ENCODE measurements at places on chromosomes 4 and X.

GRCh38 chr4:74516303-74516702 is 71.4 kb downstream of the AREG start:
- DNase-seq = no peak

GRCh38 chr4:55398966-55399365 is 3.2 kb downstream of the TMEM165 start:
- DNase-seq = no peak

- DNase-seq = no peak
Measured at GRCh38 chr4:82071951-82072350, 301.8 kb downstream of the HNRNPD start.

GRCh38 chr4:72446353-72447055 is 122.5 kb downstream of the ADAMTS3 start:
- DNase-seq = no peak

DNA sequence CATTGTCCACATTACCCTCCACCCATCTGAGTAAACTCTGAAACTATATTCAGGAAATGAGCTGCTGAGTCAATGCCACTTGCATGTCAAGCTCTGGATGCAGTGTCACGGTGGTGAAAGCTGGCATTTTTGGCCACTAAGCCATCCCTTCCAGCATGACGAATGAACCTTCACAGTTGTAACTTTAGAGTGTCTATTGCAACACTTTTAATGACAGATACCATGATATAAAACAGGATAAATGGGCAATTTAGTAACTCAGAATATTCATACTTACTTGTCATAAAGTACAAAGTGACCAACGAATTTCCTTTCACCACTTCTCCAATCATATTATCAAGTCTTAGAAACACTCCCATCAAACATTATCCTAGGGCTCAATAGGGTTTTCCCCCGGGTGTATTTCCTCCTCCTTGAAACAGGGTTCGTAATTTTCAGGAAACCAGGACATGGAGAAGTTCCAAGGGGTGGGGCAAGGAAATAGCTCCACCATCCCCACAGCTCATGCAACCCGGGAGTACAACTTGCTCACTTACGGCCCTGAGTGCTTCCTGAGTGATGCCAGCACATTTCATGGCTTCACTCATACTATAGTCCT is 73.1 kb downstream of the MTHFD2L start:
- no peak for DNase-seq

GRCh38 chr4:4640692-4641091 is 98.8 kb upstream of the STX18 start:
- no peak for DNase-seq

Data from stimulated activated CD4-positive, alpha-beta T cell treated with anti-CD3 and anti-CD28 coated beads, TNF-alpha, amount 100 ng/mL, for 24 hours (primary cell).